Central memory CD4-positive, alpha-beta T cell (primary cell): ENCODE measurements at places on chromosomes 13 and 19.

DNA sequence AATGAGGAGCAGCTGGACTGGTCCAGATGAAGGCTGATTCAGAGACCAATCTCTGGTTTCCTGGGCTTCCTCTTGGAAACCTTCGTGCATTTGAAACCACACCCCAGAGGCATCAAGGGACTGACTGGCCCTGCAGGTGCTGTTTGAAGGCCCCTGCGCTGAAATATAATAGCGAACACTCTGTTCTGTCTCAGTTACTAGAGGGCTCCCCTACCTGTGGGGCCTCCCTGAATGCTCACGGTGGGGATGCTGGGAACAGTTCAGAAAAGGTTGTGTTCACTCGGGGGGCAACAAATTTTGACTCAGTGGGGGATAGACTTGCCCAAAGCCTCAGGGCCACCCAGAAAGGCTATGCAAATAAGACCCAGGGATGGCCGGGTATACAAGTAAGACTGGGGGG lies 6.4 kb downstream of the CCDC8 start:
- DNase-seq = no peak

GRCh38 chr19:58374200-58374599 lies 6.6 kb downstream of the ZNF837 start:
- DNase-seq = no peak

- no peak for DNase-seq
These were observed 160.5 kb downstream of the LACC1 start for GRCh38 chr13:44040070-44040817.

GRCh38 chr13:29887686-29888085 lies 37.3 kb upstream of the UBL3 start:
- DNase-seq = no peak

- no peak for DNase-seq
These were observed 12.8 kb upstream of the PEAK3 start for GRCh38 chr19:2294687-2295335.

- DNase-seq = no peak
These were observed 385.7 kb downstream of the DCT start for GRCh38 chr13:94093652-94094315.

GRCh38 chr19:17616686-17616960 lies 61.2 kb downstream of the COLGALT1 start:
- no peak for DNase-seq

GRCh38 chr19:35140207-35140961 lies 1.8 kb downstream of the FXYD1 start:
- DNase-seq = no peak

DNA sequence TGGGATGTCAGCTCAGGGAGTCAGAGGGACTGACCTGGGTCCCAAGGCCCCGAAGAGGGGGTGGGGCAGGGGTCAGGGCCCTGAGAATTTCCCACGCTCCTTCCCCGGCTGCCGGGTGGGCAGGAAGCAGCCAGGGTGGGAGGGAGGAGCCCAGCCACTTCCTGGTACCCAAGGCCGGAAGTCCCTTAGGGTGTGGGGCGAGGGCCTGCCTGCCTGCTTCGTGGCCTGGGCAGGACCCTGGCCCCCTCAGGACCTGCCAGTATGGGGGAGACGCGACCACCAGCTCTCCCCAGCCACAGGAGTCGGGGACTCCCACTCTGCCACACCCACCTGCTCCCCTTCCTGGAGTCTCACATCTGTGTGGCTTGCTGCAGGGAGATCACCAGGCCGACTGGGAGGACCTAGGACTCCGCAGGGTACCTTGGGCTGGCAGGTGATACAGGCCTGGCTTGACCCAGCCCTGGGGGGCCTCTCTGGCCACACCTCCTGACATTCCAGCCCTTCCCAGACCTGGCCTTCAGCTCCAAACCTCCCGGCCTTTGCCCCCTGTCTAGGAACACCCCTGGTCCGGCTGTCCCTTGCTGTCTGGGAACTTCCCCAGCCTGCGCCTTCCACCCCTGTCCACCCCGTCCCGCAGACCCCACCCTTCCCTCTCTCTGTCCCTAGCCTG lies 9.8 kb upstream of the CIRBP start:
- DNase-seq = peak; percentile 79

DNA sequence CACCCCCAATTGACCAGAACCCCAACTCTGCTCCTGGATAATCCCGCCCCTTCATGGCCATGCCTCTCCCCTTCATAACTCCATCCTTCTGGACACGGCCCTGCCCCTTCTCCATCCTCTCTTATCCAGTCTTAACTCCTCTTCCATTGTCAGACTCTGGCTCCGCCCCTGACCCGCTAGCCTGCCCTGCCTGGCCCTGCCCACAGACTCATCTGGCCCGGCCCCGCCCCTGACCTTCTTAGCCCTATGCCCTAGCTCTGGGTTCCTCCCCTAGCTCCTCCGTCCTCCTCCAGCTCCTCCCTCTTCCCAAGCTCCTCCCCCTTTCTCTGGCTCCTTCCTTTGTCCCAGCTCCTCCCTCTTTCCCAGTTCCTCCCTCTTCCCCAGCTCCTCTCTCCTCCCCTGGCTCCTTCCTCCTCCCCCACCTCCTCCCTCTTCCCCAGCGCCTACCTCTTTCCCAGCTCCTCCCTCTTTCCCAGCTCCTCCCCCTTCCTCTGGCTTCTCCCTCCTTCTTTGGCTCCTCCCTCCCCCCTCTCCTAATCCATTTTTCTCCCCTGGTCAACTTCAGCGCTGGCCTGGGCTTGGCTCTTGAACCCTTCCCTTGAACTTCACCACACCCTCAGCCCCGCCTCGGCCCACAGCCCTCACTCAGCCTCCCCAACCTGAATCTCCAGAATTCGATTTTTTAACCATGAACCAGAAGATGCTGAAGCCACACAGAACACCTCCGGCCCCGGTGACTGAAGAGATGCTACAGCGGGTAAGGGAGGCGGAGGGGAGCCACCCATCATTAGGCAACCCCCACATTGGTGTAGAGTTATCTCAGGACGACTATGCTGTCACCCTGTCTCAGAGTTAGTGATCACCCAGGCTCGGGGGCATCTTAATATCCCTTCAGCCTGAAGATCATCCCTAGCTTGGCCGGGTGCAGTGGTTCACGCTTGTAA lies 9.2 kb upstream of the ZNF358 start:
- peak; percentile 23 for DNase-seq

DNA sequence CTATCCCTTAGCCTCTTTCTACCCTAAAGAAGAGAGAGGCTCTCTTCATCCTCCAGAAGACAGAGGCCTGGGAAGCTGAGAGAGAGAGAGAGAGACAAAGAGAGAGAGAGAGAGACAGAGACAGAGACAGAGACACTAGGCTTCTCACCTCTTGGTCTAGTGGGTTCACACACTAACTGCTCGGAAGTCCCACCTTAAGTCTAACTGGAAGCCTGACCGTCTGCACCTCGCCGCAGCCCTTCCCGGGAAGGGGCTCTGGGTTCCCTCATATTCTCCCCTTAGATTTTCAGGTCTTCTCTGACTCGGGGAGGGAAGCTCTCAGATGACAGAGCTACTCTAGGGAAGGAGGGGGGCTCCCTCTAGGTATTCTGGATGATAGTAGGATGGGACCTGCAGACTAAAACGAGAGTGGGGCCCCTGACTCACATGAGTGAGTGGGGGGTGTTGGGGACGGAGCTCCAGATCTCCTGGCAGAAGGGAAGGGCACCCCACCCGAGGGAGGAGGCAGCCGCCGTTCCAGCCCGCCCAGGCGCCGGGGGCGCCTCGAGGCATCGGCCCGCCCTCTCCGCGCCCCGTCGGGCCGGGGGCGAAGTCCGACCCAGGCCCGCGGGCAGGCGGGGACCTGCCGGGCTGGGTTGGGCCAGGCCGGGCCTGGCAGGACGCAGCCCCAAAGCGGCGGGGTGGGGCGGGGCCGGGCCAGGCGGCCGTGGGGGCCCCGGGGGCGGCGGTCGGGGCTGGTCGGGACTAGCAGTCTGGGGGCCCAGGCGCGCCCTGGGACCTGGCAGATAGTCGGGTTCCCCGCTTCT lies 2.0 kb upstream of the JUNB start:
- no peak for DNase-seq

- no peak for DNase-seq
These were observed 65.8 kb downstream of the MLLT1 start for GRCh38 chr19:6213696-6214641.

DNA sequence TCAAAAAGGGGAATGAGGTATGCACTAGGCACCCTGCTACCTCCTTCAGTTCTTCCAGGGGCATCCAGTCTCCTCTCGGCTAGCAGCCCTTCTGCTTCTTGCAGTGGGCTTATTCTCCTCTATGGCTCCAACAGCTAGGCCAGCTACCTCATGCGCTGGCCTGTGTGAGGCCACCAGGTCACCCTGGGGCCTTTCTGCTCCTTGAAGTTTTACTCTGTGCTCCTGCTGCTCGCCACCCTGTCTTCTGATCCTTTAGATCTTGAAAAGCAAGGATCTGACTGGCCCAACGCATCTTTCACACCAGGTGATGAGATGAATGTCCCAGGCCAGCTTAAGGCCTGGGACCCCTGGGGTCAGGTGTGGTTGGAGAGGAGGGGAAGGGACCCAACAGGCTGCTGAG lies 66.2 kb downstream of the RUBCNL start:
- DNase-seq = no peak

GRCh38 chr13:64755961-64756360 lies 2474.2 kb downstream of the PCDH9 start:
- no peak for DNase-seq

DNA sequence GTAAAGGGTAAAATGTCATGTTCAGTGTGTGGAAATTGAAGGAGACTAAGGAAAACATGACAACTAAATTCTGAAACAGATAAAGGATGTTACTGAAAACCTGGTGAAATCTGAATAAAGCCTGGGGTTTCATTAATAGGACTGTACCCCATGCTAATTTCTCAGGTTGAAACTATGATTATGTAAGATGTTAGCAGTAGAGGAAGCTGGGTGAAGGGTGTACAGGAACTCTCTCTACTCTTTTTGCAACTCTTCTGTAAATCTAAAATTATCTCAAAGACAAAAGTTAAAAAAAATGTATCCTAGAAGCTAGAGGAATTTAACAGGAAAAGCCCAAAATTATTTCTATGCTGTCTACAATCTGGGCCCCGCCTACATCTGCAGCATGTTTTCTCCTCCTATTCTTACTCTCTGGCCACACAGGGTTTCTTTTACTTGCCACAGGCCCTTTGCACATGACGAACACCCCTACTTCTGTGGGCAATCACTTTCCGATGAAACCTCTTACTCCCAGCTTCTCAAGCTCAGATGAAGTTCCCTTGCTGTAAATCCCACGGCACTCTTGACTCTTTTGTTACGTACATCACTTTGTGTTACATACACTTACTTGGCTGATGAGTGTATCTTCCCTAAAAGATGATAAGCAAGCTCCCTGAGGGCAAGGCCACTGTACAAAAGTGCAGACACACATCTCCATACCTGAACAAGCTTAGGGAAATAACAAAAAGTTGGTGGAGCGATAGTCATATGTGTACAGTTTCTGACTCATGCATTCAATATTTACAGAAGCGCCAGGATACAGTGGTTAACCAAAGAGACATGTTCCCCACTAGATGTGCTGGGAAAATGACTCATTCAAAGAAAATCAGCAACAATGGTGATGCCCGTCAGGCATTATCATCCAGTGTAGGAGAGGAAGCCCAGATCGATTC lies 32.6 kb downstream of the RUBCNL start:
- DNase-seq = no peak

- peak; percentile 54 for DNase-seq
These were observed 43.3 kb downstream of the RFX2 start for GRCh38 chr19:6066661-6067646.

DNA sequence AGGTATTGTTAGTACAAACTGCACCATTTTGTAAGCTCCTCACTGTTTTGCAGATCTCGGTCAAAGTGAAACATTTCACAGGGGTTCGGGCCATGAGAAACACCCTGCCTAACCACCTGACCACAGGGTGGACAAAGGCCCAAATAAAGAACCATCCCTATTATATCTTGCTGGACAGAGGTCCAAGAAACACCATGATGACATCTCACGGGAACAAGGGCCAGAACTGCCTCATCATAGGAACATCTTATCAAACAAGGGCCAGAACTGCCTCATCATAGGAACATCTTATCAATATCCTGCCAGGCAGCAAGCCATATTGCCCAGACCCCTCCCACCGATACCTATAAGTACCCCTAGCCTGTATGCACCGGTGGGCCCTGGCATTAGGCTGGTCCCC lies 99.7 kb downstream of the PCDH9 start:
- DNase-seq = no peak
